A549 treated with CORT108297 at 1 μM for 4 hours (cell line): ENCODE measurements at places on chromosomes 2 and 18. TPM values are rescaled to one million over a fixed set of nuclear protein-coding genes. Genes with fewer than 3 reads are reported as not detected.

The RAD51AP2 gene
- not detected in 5 replicates for total RNA-seq

The EVX2 gene
- not detected in 5 replicates for total RNA-seq

The ERBB4 gene
- total RNA-seq: not detected in 5 replicates

The OTOF gene
- 0.05 to 0.15 TPM (median 0.07 TPM) in 5 replicates for total RNA-seq

The GALNT5 gene
- total RNA-seq: 2.6 to 3.2 TPM (median 2.8 TPM) in 5 replicates

The OR6B3 gene
- total RNA-seq: not detected in 5 replicates

The DCDC2C gene
- total RNA-seq: 0.22 to 0.55 TPM (median 0.52 TPM) in 5 replicates

The LIMS4 gene
- total RNA-seq: 0.29 to 1.3 TPM (median 0.87 TPM) in 5 replicates

The VSNL1 gene
- total RNA-seq: not detected in 5 replicates

The ZNF396 gene
- total RNA-seq: 0.52 to 0.90 TPM (median 0.72 TPM) in 5 replicates

The CEP68 gene
- total RNA-seq: 7.5 to 12.6 TPM (median 10.4 TPM) in 5 replicates

The PJVK gene
- 1.1 to 1.5 TPM (median 1.3 TPM) in 5 replicates for total RNA-seq

The LMAN2L gene
- 23.0 to 26.0 TPM (median 23.8 TPM) in 5 replicates for total RNA-seq

The ITGA4 gene
- total RNA-seq: 1.1 to 2.4 TPM (median 2.0 TPM) in 5 replicates

The FAHD2B gene
- 10.4 to 12.4 TPM (median 11.5 TPM) in 5 replicates for total RNA-seq

The SGPP2 gene
- 0.21 to 0.33 TPM (median 0.27 TPM) in 5 replicates for total RNA-seq

The NEB gene
- 0.12 to 0.70 TPM (median 0.22 TPM) in 5 replicates for total RNA-seq

The CXCR1 gene
- total RNA-seq: not detected in 5 replicates

The NAGK gene
- 60.4 to 86.3 TPM (median 80.6 TPM) in 5 replicates for total RNA-seq

The LONRF2 gene
- 2.5 to 3.9 TPM (median 3.4 TPM) in 5 replicates for total RNA-seq

The TTC32 gene
- 11.9 to 13.9 TPM (median 12.9 TPM) in 5 replicates for total RNA-seq

The DAPL1 gene
- total RNA-seq: not detected in 5 replicates

The IL37 gene
- not detected in 5 replicates for total RNA-seq

The MYL1 gene
- total RNA-seq: not detected in 5 replicates

The IL1F10 gene
- not detected in 5 replicates for total RNA-seq

The SIX2 gene
- total RNA-seq: 0.10 to 0.36 TPM (median 0.27 TPM) in 5 replicates

The NEU2 gene
- total RNA-seq: not detected in 5 replicates

The PLEKHH2 gene
- 0.74 to 1.2 TPM (median 1.1 TPM) in 5 replicates for total RNA-seq

The EMILIN2 gene
- 8.3 to 13.6 TPM (median 11.9 TPM) in 5 replicates for total RNA-seq

The ATF2 gene
- 14.9 to 22.2 TPM (median 18.4 TPM) in 5 replicates for total RNA-seq

The LOXHD1 gene
- total RNA-seq: not detected in 5 replicates

The DSG2 gene
- total RNA-seq: 42.8 to 70.7 TPM (median 58.8 TPM) in 5 replicates

The ABCG5 gene
- total RNA-seq: not detected in 5 replicates

The IGFBP2 gene
- 59.8 to 88.9 TPM (median 83.2 TPM) in 5 replicates for total RNA-seq

The MALL gene
- total RNA-seq: 134 to 158 TPM (median 138 TPM) in 5 replicates
